ENCODE measurements at places on chromosomes 7 and 10.
A peak's percentile ranks its signal among the peaks of the same experiment; 100 is the strongest.

GRCh38 chr10:131743190-131744151 lies 157.3 kb upstream of the PPP2R2D start:
- DNase-seq = no peak

DNA sequence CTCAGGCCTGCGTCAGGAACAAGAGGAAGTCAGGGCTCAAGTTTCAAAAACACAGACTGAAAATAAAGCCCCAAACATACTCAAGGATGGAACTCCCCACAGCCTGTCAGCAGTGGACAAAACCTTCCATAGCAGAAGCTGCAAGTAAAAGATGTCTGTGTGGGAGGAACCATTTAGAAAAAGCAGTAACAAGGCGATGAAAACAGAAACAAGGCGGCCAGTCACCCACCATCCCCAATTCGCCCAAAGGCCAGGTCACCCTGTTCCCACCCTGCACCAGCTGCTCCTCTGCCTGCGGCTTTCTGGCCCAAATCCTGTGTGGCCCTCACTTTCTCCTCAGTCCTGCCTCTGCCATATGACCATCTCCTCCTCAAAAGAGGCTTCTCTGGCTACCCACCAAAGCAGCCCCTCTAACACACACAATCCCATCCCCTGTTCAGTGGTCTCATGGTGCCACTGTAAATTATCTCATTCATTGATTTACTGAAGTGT lies 27.8 kb downstream of the KCNMA1 start:
- no peak for DNase-seq

GRCh38 chr7:55517191-55517633 lies 55.1 kb downstream of the VOPP1 start:
- no peak for DNase-seq

- no peak for DNase-seq
These were observed 79.7 kb upstream of the MACROH2A2 start for GRCh38 chr10:69972981-69973397.

GRCh38 chr7:155589001-155589980 lies 42.9 kb upstream of the CNPY1 start:
- DNase-seq = no peak

GRCh38 chr10:11197266-11197712 lies 179.6 kb downstream of the CELF2 start:
- no peak for DNase-seq

- peak; percentile 11 for DNase-seq
These were observed 155.0 kb upstream of the LYZL2 start for GRCh38 chr10:30784524-30784896.

GRCh38 chr10:12735843-12736462 lies 265.6 kb downstream of the CCDC3 start:
- no peak for DNase-seq
